ENCODE measurements at places on chromosomes 7 and 10.

GRCh38 chr10:103620352-103620740 lies 126.8 kb downstream of the NEURL1 start:
- no peak for DNase-seq

GRCh38 chr10:24962995-24963394 lies 10.6 kb upstream of the PRTFDC1 start:
- DNase-seq, result no peak

DNA sequence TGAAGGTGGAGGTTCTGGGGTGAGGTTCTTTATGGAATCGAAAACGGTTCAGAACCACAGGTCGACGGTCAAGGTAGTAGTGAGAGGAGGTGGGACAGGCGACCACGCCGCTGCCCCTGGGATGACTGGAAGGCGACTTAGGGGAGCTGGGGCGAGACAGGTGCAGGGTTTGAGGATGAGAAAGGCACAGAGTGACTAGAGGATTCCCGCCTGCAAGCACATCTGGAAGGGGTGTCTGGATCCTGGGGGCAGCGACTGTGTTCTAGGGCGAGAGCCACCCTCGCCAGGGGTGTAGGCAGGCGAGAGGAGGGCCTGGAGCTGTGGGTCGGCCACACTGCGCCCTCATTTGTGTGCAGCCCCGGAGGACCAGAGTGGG lies 468 bp upstream of the IRF5 start:
- DNase-seq, result no peak

- no peak for DNase-seq
These were observed 119.5 kb downstream of the EXOC4 start for GRCh38 chr7:133372337-133372736.

- DNase-seq, result no peak
These were observed 129.3 kb downstream of the GLI3 start for GRCh38 chr7:42107484-42108240.

- no peak for DNase-seq
These were observed 65.3 kb downstream of the OR13A1 start for GRCh38 chr10:45249978-45250693.

DNA sequence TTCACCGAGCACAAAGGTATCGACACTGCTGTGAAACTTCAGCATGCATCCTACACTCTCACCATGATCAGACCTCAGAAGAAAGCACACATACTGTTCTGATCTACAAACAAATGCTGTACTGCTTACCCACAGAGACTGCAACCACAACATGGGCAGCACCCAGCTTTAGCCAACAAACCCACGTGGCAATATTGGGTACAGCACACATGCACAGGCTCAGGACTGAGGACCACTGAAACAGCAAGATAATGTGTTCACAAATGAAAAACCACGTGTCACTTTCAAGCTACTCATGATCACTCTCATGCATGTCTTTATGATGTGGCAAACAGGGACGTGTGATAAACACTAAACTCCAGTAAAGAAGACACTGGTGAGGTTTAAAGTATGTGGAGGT lies 119.3 kb upstream of the PTN start:
- DNase-seq, result no peak

DNA sequence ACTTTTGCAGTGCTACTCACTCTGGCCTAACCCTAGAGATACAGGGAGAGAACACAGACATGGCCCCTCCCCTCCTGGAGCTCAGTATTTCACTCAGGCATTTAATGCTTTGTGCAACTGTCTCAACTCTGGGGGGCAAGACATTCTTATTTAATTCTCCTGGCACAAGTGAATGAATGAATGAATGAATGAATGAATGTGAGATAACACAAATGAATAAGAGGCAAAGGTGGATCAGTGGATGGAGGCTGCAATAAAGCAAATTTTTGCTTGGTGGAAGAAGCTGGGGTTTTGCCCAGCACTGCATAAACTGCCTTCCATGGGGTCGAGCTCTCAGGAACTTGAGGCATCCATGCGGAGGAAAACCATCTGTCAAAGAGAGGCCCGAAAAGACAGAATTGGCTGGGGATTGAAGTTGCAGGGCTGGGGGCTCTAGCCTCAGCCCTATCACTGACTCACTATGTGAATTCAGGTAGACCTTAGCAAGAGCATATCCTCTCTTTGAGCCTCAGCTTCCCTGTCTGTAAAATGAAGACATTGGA lies 441.4 kb upstream of the ZMIZ1 start:
- no peak for DNase-seq

GRCh38 chr7:44396496-44396895 lies 71.1 kb upstream of the CAMK2B start:
- no peak for DNase-seq

GRCh38 chr10:102831322-102832071 lies 5.7 kb downstream of the CYP17A1 start:
- no peak for DNase-seq

- DNase-seq, result no peak
These were observed 656.6 kb downstream of the INHBA start for GRCh38 chr7:41046221-41046761.

GRCh38 chr10:133307776-133308420 lies 774 bp downstream of the TUBGCP2 start:
- peak; percentile 81 for DNase-seq

DNA sequence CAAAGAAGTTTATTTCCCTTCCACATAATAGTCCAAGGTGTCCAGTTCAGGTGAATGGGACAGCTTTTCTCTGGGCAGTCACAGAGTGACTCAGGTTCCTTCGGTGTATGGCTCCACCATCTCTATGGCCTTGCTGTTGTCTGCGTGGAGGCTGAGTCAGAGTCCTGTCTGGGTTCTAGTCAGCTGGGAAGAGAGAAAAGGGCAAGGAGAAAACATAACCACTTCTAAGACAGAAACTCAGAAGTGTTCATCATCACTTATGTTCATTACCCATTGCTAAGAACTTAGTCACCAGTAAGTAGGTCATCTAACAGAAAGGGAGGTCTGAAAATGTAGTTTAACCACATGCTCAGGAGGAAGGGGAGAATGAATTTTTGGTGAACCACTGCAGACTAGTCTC lies 32.4 kb upstream of the CCDC7 start:
- no peak for DNase-seq

GRCh38 chr10:125448596-125448995 lies 234.4 kb downstream of the TEX36 start:
- DNase-seq, result no peak

- no peak for DNase-seq
These were observed 20.6 kb upstream of the CDCA7L start for GRCh38 chr7:21966271-21966670.

- DNase-seq, result no peak
These were observed 195.0 kb upstream of the RHOBTB1 start for GRCh38 chr10:61138708-61139591.

DNA sequence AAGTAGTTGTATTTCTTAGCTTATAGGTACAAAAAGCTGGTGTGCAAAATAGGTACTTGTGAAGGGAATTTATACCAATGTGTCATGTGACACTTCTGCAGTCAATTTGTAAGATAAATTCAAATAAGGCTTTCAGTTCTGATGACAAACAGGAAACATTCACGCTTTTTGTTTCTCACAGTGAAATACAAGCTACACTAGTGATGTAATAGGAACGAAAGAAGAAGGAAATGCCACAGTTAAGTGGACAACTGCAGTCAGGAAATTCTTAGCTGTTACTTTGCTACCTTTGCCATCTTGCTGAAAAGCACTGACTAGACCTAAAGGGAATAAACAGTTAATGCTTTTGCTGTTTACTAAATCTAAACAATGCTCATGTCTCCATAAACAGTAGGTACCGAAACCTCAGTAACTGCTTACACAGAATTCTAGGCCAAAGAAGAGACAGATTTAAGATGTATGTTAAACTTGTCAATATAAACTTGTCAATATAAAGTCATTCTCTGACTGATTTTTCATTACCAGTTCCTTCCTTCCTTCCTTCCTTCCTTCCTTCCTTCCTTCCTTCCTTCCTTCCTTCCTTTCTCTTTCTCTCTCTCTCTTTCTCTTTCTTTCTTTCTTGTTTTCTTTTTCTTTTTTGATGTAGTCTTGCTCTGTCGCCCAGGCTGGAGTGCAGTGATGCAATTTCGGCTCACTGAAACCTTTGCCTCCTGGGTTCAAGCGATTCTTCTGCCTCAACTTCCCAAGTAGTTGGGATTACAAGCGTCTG lies 10.1 kb downstream of the OTUD1 start:
- DNase-seq, result no peak

DNA sequence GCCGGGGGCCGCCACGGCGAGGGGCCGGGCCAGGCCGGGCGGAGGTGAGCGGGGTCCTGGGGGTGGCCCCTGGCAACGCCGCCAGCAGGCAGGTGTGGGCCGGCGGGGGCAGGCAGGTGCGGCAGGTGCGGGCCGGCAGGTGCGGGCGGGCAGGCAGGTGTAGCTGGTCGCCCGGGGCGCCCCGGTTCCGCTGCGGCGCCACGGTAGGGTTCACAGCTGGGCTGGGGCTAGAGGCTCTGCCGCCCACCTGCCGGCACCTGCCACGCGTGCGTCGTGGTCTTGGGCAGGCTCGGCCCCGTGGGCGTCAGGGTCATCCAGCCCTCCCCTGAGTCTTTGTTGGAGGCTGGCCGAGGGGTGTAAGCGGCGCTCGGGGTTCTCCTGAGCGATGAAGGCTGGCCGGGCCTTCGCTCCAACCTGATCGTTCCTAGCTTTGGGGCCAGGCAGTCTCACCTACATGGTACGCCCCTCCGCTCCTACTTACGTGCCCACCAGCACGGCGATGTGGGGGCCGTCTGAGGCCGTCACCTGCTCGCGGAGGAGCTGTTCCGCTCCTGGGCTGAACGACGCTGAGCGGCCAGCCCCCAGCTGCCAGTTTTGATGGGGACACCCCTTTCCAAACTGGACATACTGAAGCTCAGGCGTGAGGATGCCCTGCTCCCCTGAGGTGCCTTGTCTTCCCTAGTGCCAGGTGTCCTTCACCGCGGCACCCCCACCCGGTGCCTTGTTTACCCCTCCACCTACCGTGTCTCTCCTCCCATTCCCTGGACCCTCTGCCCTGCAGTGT lies 493 bp downstream of the ZMIZ2 start:
- DNase-seq, result no peak

DNA sequence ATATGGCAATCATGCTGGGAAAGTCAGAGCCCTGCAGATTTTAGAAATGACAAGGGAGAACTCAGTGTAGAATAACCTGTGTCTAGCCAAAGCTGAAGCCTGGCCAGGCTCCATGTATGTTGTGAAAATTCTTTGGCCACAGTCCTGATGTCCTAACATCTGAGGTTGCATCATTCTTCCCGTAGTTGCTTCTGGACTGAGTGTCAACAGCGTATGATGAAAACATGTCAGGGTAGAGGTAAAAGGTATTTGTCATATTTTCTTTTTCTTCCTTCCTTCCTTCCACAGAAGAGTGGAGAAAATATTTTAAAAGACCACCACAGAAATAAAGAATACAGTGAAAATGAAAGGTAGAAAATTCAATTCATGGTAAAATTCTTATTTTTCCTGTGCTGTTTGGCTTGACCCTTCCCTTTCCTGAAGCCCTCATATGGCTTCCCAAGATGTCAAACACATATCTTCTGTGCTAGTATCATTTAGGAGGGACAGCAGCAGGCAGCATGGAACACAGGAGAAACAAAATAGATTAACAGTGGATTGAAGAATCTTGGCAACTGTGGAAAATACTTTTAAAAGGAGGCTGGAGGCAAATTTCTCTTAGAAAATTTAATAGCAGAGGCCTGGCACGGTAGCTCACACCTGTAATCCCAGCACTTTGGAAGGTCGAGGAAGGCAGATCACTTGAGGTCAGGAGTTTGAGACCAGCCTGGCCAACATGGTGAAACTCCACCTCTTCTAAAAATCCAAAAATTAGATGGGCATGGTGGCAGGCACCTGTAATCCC lies 18.9 kb upstream of the NRBF2 start:
- no peak for DNase-seq

GRCh38 chr7:22288202-22288601 lies 68.8 kb downstream of the RAPGEF5 start:
- DNase-seq, result no peak

- no peak for DNase-seq
These were observed 19.1 kb downstream of the PDE1C start for GRCh38 chr7:32051128-32051527.

- no peak for DNase-seq
These were observed 235.1 kb upstream of the AUTS2 start for GRCh38 chr7:69363136-69363535.

GRCh38 chr7:33831389-33832141 lies 73.8 kb upstream of the BMPER start:
- peak; percentile 12 for DNase-seq

GRCh38 chr7:24133691-24134090 lies 150.3 kb upstream of the NPY start:
- DNase-seq, result no peak

GRCh38 chr10:132654708-132655661 lies 117.4 kb downstream of the INPP5A start:
- DNase-seq, result no peak

All from left colon (tissue), 2 donors.